ENCODE measurements at places on chromosomes 5 and 9.

DNA sequence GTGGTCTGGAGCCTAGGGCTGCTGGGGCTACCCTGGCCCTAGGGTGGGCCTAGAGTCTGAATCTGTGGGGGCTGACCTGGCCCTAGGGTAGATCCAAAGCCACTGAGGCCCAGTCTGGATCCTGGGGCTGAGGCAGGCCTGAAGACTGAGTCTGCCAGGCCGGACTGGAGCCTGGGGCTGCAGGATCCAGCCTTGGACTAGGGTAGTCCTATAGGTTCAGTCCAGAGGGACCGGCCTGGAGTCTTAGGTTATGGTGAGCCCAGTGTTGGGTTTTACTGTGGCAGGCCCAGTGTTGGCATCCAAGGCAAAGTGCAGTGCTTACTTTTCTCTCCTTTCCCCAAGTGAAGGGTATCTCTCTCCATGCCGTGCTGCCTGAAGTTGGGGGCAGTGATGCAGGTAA, 227.9 kb upstream of the TAS2R1 start:
- no peak overlapping the region for H3K27ac ChIP-seq
- no peaks in the 10 kb centered on the region for H3K27me3 ChIP-seq
- no peak overlapping the region for H3K4me3 ChIP-seq
- no peaks in the 10 kb centered on the region for H3K36me3 ChIP-seq
- no peak for DNase-seq
- no peaks in the 10 kb centered on the region for H3K4me1 ChIP-seq

GRCh38 chr5:33526755-33527154, 86.0 kb downstream of the TARS1 start:
- no peaks in the 10 kb centered on the region for H3K27me3 ChIP-seq
- H3K4me1 ChIP-seq, result no peaks in the 10 kb centered on the region
- H3K4me3 ChIP-seq, result no peak overlapping the region
- no peak overlapping the region for H3K27ac ChIP-seq

GRCh38 chr9:77486463-77486862, 161.7 kb downstream of the GNA14 start:
- no peak overlapping the region for H3K27ac ChIP-seq
- H3K4me3 ChIP-seq, result no peak overlapping the region
- no peaks in the 10 kb centered on the region for H3K27me3 ChIP-seq
- DNase-seq, result no peak

- H3K4me1 ChIP-seq, result no peaks in the 10 kb centered on the region
- no peak overlapping the region for H3K4me3 ChIP-seq
- H3K27me3 ChIP-seq, result no peaks in the 10 kb centered on the region
- no peak for DNase-seq
- H3K27ac ChIP-seq, result no peak overlapping the region
- no peaks in the 10 kb centered on the region for H3K36me3 ChIP-seq
Measured at GRCh38 chr5:59683311-59683710, 210.2 kb downstream of the PDE4D start.

DNA sequence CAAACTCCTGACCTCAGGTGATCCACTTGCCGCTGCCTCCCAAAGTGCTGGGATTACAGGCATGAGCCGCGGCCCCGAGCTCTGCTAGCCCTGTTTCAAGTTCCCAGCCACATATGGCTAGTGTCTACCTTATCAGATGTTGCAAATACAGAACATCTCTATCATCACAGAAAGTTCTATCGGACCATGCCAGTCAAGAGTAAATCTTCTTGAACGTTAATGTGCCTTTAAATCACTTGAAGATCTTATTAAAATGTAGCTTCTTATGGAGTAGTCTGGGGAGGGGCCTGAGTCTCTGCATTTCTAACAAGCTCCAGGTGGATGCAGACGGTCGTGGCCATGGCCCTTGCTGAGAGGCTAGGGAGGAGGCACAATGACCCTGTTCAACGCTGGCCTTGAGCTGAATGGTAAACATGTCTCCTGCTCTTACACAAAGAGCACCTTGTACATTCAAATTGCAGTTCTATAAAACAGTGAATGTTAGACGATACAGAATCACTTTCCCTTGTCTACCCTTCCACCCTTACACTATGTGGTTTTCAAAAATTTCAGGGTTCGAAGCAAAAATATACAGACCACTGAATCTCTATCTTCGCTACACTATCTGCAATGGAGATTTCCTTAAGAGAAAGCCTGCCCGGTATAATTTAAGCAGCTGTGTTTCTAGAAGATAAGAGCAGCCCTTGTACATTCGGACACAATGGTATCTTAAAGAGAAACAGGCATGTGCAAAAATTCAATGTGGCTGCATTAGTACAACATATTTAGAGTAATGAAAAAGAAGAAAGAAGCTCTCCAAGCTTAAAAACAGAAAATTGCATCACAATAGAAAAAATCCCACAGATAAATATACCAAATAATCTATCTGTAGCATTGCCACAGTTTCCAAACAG, 114.1 kb downstream of the FRMD3 start:
- H3K36me3 ChIP-seq, result no peaks in the 10 kb centered on the region
- no peaks in the 10 kb centered on the region for H3K27me3 ChIP-seq
- H3K4me3 ChIP-seq, result no peak overlapping the region
- no peak for DNase-seq
- no peaks in the 10 kb centered on the region for H3K4me1 ChIP-seq

- H3K4me1 ChIP-seq, result no peaks in the 10 kb centered on the region
- H3K36me3 ChIP-seq, result no peaks in the 10 kb centered on the region
- no peak overlapping the region for H3K27ac ChIP-seq
- no peak for DNase-seq
Measured at GRCh38 chr5:56269216-56269927, 36.2 kb upstream of the ANKRD55 start.

GRCh38 chr5:95925939-95926338, 35.7 kb downstream of the ELL2 start:
- H3K36me3 ChIP-seq, result no peaks in the 10 kb centered on the region
- no peaks in the 10 kb centered on the region for H3K27me3 ChIP-seq
- peaks cover 8% of the 10 kb centered on the region for H3K4me1 ChIP-seq
- no peak overlapping the region for H3K27ac ChIP-seq

DNA sequence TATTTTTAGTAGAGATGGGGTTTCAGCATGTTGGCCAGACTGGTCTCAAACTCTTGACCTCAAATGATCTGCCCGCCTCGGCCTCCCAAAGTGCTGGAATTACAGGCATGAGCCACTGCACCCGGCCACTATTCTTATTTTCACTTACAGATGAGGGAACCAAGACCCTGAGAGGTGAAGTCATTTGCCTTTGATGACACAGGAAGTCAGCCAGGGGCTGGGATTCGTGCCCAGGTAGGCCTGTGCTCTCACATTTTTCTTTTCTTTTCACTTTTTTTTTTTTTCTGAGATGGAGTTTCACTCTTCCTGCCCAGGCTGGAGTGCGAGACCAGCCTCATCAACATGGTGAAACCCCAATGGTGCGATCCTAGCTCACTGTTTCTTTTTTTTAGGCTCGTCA, 22.2 kb downstream of the ENG start:
- H3K4me3 ChIP-seq, result no peak overlapping the region
- DNase-seq, result no peak
- H3K36me3 ChIP-seq, result no peaks in the 10 kb centered on the region
- H3K27ac ChIP-seq, result peak overlapping the region; percentile 17
- peaks cover 20% of the 10 kb centered on the region for H3K4me1 ChIP-seq
- peaks cover 5% of the 10 kb centered on the region for H3K27me3 ChIP-seq

All from transverse colon (tissue), 4 donors.